T-helper 2 cell (primary cell): ENCODE measurements at places on chromosomes 5 and 9.

DNA sequence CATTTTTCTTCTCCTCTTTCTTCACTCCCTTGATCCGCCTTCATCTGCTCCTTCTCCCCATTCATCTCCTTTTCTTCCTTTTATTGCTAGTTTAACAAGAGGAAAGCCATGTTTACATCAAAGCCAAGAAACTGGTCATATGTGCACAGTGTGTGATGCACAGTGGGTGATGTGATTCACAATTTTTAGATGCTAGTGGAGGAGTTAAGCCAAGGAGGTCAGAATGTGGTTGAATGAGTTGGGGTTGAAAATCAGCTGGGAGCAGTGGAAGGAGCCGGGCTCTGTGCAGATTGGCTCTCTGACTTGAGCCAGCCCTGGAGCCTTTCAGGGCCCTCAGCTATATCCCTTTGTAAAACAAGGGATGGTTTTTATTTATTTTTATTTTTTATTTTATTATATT lies 7.3 kb downstream of the ACER2 start:
- no peak for DNase-seq

GRCh38 chr5:141973871-141974595 lies 5.1 kb downstream of the RNF14 start:
- DNase-seq: no peak

DNA sequence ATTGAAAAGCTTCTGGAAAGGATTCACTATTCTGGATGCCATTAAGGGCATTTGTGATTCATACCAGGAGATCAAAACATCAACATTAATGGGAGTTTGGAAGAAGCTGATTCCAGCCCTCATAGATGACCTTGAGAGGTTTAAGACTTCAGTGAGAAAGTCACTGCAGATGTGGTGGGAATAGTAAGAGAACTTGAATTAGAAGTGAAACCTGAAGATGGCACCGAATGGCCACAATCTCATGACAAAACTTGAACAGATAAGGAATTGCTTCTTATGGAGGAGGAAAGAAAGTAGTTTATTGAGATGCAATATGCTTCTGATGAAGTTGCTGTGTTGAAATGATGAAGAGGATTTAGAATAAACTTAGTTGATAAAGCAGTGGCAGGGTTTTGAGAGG lies 254.6 kb upstream of the SLC24A2 start:
- DNase-seq: no peak

GRCh38 chr9:90898228-90898627 lies 96.6 kb downstream of the SYK start:
- DNase-seq: no peak

- DNase-seq: no peak
Observed at GRCh38 chr9:99241106-99241505, 19.0 kb downstream of the SEC61B start.

GRCh38 chr9:85743275-85744128 lies 1.7 kb upstream of the AGTPBP1 start:
- no peak for DNase-seq

GRCh38 chr5:2852446-2852845 lies 101.0 kb upstream of the IRX2 start:
- no peak for DNase-seq

DNA sequence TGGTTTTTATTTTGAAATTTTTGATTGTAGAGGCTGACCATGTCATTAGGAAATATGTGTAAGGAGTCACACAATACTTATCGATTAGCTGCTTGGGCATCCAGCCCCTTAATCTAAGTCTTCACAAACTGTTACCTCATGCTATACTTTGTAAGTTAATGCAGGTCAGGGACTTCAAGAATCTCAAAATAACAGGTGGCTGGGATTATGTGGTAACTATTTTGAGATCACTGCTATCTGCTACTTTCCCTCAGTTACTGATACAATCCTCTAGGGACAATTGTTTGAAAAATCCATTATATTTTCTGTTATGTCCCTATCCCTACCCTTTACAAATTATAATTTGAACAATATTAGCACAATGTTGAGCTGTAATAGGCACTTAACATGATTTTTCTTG lies 21.7 kb downstream of the FTMT start:
- no peak for DNase-seq

- no peak for DNase-seq
Observed at GRCh38 chr9:105005186-105005585, 77.2 kb upstream of the ABCA1 start.

GRCh38 chr5:123751670-123752069 lies 239.7 kb downstream of the CSNK1G3 start:
- no peak for DNase-seq

DNA sequence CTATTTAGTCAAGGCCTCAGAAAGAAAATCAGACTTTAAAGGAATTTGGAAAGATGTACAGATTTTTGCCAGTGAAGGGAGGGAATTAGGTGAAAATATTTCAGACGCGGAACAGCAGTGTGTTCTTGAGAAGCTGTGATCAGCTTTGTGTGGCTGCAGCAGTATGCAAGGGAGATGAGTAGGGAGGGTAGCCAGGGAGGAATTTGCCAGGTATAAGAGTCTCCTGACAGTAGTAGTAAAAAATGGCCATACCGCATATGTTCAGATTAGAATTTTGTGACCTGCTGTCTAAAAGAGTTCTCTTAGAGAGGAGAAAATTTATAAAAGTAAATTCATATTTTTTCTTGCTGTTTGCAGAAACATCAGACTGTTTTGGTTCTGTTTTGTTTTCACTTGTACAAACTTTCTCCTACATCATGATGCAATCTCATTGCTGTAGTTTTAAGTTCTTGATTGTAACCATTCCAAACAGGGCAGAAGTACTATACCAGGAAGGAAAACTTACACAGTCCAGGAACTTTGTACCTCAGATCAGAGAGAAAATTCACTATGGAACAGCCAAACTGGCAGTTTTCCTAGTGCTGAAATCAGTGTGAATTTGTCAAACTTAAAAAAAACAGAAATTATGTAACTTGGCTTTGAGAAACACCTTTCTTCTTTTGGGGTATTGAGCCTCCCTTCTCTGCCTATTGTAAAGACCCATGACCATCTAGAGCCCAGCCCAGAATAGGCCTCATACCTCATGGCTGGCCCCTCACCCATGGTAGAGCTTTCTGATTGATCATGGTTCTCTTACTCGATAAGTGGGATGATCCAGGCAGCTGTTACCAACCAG lies 78.4 kb upstream of the NR3C1 start:
- DNase-seq: no peak

GRCh38 chr9:133609311-133610098 lies at the start of gene FAM163B:
FAM163B (minus strand) TSS chr9:133609389; CDS start chr9:133580223, 29,166 bp downstream.
- DNase-seq: no peak

GRCh38 chr9:35658137-35658967 lies at the start of gene CCDC107:
CCDC107 (plus strand) TSS chr9:35658292; CDS start chr9:35658380, 88 bp downstream.
- DNase-seq: peak; percentile 78

- DNase-seq: no peak
Observed at GRCh38 chr9:112670991-112671625, 46.8 kb downstream of the INIP start.

GRCh38 chr5:54309691-54310432 lies 511 bp downstream of the ARL15 start:
- DNase-seq: peak; percentile 13

GRCh38 chr5:5432020-5432707 lies 9.7 kb downstream of the ICE1 start:
- DNase-seq: no peak

GRCh38 chr5:149583394-149583793 lies 2.1 kb downstream of the ARHGEF37 start:
- DNase-seq: no peak

DNA sequence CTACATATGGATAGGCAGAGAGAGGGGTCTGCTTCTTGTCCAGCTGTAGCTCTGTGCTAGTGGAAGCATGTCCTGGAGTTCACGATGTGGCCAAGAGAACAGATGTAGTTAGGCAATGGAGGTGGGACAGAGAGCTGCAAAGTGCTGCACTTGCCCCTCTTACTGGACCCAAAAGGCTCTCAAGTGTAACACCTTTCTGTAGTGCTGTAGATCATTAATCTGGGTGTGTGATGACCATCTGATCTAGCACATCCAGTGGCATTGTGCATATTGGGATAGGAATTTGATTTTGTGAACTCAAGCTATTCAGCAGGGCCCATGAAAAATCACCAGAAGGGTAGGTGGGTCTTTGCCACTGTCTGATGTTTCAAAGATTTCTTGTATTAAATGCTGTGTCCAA lies 151.4 kb downstream of the KDM4C start:
- DNase-seq: no peak

DNA sequence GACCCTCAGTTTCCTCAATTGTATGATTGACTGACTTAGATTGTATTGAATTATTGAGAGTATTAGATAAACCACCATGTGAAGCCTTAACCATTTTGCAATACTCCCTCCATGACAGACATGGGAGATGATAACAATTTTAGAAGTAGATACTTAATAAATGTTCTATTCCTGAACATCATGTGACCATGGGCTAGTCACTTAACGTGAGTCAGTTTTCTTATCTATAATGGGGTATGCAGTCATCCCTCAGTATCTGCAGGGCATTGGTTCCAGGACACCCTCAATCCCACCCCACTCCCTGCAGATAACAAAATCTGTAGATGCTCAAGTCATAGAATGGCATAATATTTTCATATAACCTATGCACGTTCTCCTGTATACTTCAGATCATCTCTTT lies 31.0 kb downstream of the SNX18 start:
- DNase-seq: no peak

GRCh38 chr5:138077064-138077696 lies 6.7 kb upstream of the WNT8A start:
- no peak for DNase-seq
